ENCODE measurements at places on chromosomes 6 and 20. TPM values are rescaled to one million over a fixed set of nuclear protein-coding genes. Genes with fewer than 3 reads are reported as not detected.

DNA sequence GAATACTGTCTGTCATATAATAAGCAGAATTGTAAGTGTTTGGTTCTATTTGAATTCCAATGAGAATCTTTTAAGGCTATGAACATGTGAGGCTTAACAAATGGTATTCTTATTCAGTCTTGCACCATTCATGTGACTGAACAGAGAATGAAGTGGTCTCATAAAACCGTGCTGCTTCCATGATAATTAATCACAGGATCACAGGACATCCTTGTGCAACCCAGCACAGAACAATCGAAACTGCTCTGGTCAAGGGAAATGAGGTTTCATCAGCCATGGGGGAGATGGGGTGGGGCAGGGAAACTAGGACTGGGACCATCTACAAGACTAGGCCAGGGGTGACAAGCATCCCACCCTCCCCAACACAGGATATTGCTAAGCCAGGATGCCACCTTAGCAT, 6.0 kb downstream of the PPIL6 start:
- no peak for DNase-seq

Gene TSPO2
- total RNA-seq, result not detected

- no peak for DNase-seq
Observed at GRCh38 chr6:120122401-120122800, 772.8 kb upstream of the MAN1A1 start.

Gene GPR63
- 1.5 TPM for total RNA-seq

DNA sequence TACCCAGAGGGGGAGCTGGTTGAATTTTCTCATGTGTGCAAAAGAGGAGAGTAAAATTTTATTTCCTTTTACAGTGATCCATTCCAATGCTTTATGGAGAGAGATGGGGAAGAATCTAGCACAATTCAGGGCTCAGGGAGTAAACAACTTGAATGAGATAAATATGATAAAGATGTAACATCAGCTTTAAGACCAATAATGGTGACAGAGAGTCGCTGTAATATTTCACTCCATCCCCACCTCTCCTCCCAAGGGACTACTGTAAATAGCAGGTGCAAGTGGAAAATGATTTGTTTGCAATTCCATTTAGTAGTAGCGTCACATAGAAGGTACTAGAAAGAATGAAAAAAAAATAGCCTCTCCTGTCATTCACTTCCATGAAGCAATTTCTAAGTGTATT, 4.8 kb downstream of the CRISP3 start:
- no peak for DNase-seq

- DNase-seq, result no peak
Observed at GRCh38 chr6:115643762-115644161, 416.9 kb downstream of the FRK start.

All from activated CD4-positive, alpha-beta memory T cell treated with anti-CD3 and anti-CD28 coated beads for 36 hours (primary cell).